ENCODE measurements at places on chromosomes 7 and 10.

DNA sequence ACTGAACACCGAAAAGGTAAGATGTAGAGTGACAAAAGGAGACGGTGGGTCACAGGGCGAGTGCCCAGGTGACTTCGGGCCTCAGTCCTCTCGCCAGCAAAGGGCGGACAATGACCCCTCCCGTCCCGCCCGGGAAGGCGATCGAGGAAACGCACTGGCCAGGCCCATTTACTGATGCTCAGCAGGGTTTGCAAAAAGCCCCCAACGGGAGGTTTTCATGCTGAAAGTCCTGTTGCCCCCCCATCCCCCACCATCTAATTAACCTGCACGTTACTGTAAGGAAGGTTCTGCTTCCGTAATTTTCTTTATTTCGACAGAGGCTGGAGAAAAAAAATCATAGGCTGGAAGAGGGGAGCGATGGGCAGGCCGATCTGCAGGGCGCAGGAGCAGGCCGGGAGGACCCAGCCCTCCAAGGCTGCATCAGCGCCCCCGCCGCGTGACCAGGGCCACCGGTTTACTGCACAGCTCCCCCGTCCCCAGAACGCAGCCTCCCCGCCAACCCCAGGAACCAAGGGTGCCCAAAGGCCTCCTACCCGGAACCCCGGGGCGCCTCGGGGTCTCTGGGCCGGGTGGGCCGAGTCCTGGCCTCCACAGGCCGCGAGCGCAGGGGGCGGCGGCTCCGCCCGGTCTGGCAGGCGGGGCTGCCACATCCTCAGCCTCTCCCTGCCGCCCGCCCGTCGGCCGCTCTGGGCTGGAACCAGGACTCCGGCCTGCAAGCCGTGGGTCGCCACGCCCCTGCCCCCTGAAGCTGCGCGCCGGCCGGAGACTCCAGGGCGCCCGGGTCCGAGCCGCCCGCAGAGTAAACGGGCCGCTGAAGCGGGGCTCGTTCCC, 613 bp downstream of the OAT start:
- peak; percentile 30 for DNase-seq

GRCh38 chr7:25750744-25751508, 401.1 kb upstream of the NFE2L3 start:
- no peak for DNase-seq

- no peak for DNase-seq
Measured at GRCh38 chr10:60069311-60069710, 163.0 kb upstream of the CCDC6 start.

- no peak for DNase-seq
Measured at GRCh38 chr10:80528185-80528700, 9.5 kb upstream of the SH2D4B start.

- no peak for DNase-seq
Measured at GRCh38 chr10:94487575-94487974, 58.0 kb upstream of the HELLS start.

DNA sequence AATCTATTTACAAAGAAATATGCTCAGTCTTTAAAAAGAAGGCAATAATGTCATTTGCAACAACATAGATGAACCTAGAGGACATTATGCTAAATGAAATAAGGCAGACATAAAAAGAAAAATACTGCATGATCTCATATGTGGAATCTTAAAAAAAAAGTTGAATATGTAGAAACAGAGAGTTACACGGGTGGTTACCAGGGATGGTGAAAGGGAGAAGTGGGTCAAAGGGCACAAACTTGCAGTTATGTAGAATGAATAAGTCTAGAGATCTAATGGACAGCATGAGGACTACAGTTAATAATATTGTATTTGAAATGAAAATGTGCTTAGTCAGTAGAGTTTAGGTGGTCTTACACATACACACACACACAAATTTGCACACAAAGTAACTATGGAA, 88.2 kb upstream of the CCDC71L start:
- no peak for DNase-seq

DNA sequence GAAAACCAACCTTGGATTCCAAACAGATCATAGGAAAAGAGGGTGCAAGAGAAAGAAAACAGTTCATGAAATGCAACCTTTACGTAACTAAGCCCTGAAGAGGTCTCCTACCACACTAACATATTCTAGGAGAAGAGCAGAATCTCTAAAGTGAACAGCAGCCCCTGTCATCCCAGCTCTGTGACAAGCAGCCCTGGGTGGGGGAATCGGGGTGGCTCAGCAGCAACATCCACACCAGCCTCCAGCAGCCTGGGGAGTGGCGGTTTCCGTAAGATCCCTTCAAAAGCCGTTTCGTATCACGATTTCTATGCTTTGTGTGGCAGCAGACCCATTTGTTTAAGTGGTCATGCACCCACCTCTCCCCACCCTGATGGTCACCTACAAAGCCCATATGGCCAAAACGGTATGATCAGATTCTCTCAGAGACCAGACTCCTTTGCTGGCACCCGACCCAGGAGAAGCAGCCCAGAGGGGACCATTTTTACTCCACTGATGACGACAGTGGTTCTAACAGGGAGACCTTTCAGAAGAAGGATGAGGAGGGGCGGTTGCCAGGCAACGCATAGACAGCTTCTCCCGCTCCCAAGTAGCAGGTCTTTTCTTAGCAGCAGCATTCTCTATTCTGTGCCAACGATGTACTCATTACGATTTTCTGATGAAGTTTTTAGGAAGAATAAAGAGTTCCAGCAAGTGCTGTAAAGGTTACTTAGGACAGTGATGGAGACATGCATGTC, 300.6 kb downstream of the DNAJB6 start:
- no peak for DNase-seq

DNA sequence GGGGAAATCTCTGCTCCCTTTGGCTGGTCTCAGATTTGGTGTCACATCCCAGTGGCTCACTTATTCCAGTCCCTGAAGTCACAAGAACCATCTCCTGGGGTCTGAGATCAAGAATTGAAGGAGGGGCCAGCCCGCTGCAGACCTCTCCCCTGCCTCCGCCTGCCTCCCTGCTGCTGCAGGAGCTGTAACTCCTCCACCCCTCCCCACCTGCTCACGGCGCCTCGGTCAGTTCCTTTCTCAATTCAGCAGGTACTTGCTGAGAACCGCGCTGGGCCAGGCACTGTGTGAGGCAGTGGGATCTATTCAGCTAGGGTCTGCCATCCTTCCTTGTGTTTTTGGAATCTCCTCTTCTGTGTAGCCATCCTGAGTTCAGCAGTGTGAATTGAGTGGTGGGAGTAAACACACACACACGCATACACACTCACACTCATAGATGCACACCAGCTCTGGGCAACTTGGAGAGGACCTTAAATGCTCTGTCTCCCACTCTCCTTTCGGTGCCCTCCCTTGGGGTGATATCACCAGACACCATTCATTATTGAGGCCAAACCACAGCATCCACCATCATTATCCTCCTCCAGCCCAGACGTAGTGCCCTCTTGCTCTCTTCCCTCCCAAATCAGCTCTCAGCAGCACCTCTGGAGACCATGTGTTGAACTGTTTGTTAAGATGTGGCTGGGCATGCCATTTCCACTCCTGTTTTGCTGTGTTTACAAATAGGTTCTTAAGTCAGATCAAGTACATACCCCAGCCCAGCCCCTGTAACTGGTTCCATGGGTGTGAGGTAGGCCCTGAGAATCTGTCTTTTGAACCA, 22.0 kb upstream of the ANKRD2 start:
- DNase-seq = no peak

DNA sequence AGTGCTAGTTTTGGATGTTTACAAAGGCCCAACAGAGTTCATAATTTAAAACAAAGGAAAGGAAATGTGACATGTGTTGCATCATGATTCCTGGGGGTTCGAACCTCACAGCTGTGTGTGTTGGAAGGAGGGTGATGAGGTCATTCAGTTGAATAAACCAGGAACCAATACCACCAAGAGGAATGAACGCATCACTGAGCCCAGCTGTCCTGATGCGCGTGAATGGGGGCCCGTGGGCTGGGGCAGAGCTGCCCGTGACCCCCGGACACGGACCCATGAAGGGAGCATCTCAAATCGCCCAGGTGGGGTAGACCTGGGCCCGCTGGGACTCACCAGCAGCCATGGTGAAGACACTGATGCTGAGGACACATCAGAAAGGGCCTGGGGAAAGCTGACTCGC, 33.0 kb downstream of the BRI3 start:
- no peak for DNase-seq

GRCh38 chr7:118573085-118573484, 348.6 kb downstream of the ANKRD7 start:
- DNase-seq = no peak

DNA sequence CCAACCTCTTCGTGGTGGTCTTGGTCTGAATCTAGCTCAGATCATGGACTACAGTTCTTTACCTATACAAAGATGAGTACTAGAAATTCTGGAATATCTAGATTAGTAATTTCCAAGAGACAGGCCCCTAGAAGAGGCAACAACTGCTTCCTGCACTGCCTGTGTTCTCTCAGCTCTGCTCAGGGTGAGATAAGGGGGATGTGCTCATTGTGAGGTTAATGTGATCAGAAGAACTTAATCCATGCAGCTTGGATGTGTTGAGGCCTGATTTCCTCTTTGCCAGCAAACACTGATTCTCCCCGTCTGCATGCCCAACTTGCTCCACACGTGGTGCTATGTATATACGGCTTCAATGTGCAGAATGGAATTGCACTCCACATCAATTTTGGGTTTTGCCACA, 268.0 kb downstream of the PHTF2 start:
- no peak for DNase-seq
